ENCODE measurements at places on chromosomes 6 and 20. TPM values are rescaled to one million over a fixed set of nuclear protein-coding genes. Genes with fewer than 3 reads are reported as not detected.

Gene PNLDC1
- 0.11 TPM for total RNA-seq

Gene LY6G6C
- total RNA-seq, result 0.66 TPM

DNA sequence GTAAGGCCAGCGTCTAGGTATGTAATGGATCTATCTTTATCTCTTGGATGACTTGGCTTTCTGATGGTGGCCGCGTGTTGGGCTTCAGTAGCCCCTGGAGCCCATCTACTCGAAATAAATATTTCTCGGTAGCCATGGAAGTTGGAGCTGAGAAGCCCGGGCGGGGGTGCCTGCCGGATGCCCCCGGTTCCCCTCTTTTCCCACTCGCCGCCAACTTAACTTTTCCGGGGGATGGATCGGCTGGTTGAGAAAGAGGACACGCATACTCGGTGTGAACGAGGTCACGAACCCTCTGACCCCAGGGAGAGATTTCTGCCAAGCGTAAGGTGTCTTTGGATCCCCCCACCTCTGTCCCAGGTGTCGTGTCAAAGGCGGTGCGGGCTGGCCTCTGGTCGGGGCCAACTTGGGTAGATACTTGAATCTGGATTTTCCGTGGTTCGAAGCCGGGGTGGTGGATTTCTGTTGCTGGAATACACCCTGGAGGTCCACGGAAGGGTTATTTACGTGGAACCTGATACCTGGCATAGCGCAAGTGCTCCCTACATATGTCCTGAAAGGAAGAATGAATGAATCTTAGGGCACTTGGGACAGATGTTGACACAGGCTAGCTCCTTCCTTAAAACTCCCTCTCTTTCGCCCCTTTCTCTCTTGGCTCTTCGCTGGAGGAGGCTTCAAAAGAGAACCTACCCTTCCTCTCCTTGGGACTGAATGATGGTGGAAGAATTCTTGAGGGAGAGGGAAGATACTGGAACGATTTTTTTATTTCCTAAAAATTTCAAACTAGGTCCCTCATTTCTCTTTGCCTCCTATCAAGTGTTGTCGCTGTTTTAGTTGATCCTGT, 996 bp downstream of the DOK5 start:
- peak overlapping the region; percentile 14 for H3K27ac ChIP-seq
- H3K36me3 ChIP-seq, result no peaks in the 10 kb centered on the region
- no peak for DNase-seq
- no peaks in the 10 kb centered on the region for H3K27me3 ChIP-seq
- H3K4me3 ChIP-seq, result peak overlapping the region; percentile 88

DNA sequence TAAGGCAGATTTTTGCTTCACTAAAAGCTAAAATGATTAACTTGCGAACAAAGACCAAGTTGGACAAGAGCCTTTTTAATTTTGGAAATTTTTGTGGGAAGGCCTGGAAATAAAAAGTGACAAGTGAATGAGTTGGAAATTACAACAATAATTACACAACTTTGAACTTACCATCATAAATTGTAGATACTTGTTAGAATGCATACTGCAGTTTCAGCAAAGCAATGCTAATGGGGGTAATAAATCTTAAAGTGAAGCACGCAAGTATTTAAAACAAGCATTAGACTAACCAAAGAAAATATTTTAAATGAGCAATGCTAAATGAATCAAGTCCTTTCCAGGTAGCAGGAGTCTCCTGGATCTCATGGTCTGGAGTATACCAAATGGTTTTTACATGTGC, 83.2 kb upstream of the EYA4 start:
- peak; percentile 39 for DNase-seq
- no peak overlapping the region for H3K27ac ChIP-seq
- H3K27me3 ChIP-seq, result no peaks in the 10 kb centered on the region
- H3K4me1 ChIP-seq, result no peaks in the 10 kb centered on the region
- no peak overlapping the region for H3K4me3 ChIP-seq
- H3K36me3 ChIP-seq, result no peaks in the 10 kb centered on the region

- no peaks in the 10 kb centered on the region for H3K36me3 ChIP-seq
- H3K4me1 ChIP-seq, result no peaks in the 10 kb centered on the region
- DNase-seq, result peak; percentile 60
- H3K4me3 ChIP-seq, result no peak overlapping the region
- no peaks in the 10 kb centered on the region for H3K27me3 ChIP-seq
- H3K27ac ChIP-seq, result no peak overlapping the region
Observed at GRCh38 chr6:56223995-56224394, 23.4 kb downstream of the COL21A1 start.

Gene GPR31
- total RNA-seq, result not detected

All from astrocyte (in vitro differentiated cells and primary cell).